SIG-M5 (cell line): ENCODE measurements at places on chromosomes 5 and 9.

DNA sequence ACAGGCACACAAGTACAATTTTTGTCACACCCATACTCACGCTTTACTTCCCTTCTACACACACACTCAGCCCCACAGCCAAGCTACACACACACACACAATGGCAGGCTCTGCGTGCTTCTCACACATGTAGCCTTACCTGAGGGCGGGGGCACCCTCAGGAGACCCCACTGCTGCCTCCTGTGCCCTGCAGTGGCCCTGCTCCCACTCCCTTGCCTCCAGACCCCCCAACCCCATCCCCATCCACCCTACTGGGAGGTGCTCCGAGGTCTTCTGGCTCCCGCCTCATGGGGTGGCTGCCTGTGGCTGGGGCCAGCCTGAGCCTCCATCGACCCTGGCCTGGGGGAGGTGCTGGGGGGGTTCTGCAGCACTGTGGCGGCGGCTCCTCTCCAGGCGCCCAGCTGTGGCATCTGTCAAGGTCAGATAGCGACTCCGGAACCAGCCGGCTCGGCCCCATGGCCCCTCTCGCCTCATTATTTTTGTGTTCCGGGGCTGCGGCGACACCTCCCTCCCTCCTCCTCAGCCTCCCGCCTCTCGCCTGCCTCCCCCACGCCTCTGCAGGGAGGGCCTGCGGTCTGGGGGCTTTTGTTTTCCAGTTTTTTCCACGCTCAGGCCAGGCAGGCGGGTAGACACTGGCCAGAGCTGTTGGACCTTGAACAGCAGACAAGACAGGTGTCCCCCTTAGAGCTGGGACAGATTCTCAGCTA lies 21.7 kb downstream of the CXXC5 start:
- DNase-seq: no peak

DNA sequence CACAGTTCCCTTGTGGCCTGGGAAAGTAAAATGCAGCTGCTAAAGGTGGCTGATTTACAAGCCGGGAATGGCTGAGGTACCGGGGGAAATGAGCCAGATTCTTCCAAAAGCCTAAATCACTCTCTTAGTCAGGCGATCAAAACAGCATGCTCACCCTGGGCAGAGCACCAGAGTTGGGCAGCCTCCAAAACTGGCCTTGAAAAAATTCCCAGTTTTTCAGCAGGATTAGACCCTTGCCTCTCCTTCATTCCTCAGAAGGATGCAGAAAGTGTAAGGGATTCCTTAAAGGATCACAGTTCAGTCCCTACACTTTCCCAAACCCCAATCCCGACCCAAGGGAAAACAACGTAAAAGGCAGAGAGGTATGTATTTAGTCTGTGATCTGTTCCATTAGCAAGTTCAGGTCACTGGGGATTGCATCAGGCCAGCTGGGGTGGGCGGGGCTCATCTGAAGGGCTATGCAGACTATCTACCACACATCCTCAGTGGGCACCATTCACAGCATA lies 16.9 kb downstream of the TMEM174 start:
- no peak for DNase-seq

DNA sequence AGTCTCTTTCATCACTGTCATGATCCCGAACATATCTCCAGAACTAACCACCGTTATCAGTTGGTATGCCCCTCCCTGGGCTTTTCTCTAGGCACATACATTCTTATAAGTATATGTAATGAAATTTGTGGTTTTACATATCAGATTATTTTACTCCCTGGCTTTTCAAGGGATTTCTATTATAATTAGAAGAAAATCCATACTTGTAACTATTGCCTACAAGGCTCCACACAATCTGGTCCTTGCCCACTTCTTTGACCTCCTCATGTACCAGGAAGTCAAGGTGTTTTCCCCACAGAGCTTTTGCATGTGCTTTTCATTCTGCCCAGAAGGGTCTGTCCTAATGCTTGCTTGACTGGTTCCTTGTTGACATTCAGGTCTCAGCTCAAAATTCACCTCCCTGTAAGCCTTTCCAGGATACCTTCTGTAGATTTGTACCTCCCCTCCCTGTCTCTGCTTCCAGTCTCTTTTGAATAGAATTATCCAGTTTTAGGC lies 33.6 kb upstream of the HSD17B4 start:
- no peak for DNase-seq

- DNase-seq: no peak
Measured at GRCh38 chr5:16412556-16412955, 53.0 kb downstream of the ZNF622 start.

DNA sequence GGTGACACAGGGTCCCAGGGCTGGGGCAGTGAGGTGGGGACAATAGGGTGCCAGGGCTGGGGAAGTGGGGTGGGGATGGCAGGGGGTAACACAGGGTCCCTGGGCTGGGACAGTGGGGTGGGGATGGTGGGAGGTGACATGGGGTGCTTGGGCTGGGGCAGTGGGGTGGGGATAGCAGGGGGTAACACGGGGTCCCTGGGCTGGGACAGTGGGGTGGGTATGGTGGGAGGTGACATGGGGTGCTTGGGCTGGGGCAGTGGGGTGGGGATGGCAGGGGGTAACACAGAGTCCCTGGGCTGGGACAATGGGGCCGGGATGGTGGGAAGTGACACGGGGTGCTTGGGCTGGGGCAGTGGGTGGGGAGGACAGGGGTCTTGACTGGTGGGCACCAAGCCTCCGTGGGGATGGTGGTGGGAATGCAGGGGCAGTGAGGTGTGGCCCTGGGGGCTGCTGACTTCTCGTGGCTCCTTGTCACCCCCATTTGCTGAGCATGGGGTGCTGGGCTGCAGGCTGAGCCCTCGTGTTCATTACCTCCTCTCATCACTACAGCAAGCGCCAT lies 41.7 kb downstream of the OLFM1 start:
- DNase-seq: no peak

DNA sequence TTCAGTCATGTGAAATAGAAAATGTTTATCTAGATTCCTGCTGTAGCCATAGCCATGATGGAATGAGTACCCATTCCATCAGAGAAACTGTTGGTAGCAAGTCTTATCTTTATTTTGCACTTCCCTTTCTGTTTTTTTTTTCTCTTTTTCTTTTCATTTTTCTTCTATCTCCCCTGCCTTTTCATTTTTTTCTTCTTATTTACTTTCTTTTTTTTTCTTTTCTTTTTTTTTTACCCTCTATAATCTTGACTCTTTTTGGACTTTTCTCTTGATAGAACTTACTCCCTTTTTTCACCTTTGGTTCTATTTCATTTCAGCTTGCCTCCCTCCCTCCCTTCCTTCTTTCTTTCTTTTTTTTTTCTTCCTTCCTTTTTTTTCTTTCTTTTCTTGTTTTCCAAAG lies 15.4 kb downstream of the SLC25A46 start:
- no peak for DNase-seq

GRCh38 chr9:77005216-77005615 lies 14.2 kb upstream of the FOXB2 start:
- no peak for DNase-seq

DNA sequence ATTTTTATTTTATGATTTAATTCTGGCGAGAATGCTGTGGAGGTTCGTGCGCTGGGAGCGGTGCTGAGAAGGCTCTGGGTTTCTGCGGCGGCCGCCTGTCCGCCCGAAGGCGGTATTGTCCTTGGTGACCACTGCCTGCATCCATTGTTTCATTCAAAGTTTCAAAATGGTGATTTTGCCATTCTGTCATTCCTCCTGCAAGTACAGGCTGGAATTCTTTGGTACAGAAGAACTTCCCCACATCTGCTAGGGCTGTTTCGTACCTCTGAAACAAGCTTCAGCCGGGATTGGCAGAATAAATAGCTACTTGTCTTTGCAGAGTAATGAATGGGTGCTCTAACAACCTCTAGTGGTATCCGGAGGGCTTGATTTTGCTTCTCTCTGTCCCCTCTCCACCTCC lies 112.6 kb upstream of the CACNA1B start:
- no peak for DNase-seq

GRCh38 chr9:112780450-112781036 lies 30.0 kb downstream of the SNX30 start:
- no peak for DNase-seq

DNA sequence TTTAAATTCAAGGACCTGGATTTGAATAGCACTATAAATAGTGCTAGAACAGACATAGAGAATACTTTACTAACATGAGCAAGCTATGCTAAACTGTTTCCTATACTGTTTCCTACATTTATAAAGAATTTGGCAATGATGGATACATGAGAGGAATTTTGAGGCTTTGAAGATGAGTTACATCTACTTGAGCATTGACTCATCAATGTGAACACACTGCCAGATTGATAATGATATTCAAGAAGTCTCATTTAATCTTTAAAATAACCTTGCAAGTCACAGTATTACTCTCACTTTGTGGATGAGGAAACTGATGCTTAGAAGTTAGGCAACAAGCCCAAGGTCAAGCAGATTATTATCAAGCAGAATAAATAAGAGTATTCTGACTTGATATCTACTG lies 281.9 kb downstream of the DNAH5 start:
- DNase-seq: no peak
